ENCODE measurements at places on chromosomes 1 and 21. TPM values are rescaled to one million over a fixed set of nuclear protein-coding genes. Genes with fewer than 3 reads are reported as not detected.
A peak's percentile ranks its signal among the peaks of the same experiment; 100 is the strongest.

DNA sequence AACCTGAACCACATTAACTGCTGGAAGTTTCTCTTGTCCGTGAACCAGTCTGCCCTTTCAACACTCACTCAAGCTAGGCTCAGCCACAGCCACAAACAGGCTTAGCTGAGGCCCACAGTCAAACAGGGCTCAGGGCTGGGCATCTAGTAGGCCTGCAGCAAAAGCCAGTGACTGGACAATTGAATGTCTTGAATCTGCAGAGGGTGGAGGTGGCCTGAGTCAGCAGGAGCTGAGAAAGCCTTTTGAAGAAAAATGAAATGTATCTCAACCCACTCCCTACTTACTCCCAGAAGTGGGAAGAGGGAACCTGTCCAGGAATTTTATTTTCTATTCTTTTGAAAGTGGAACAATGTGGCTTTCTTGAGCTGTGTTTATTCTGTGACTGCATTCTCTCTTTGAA lies 95.4 kb downstream of the PTPRU start:
- no peak for DNase-seq

GRCh38 chr1:212301580-212301979 lies 16.4 kb downstream of the PPP2R5A start:
- no peak for DNase-seq

DNA sequence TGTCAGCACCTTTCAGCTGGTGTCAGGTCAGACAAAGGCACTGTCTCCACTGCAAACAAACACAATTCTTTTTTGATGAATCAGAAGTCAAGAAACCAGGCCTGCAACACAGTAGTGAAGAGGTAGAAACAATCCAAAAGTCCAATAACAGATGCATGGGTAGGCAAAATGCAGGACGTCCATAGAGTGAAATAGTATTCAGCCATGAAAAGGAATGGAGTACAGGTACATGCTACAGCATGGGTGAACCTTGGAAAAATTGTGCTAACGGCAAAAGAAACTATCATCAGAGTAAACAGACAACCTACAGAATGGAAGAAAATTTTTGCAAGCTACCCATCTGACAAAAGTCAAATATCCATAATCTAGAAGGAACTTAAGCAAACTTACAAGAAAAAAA lies 26.2 kb upstream of the ZBTB21 start:
- no peak for DNase-seq

DNA sequence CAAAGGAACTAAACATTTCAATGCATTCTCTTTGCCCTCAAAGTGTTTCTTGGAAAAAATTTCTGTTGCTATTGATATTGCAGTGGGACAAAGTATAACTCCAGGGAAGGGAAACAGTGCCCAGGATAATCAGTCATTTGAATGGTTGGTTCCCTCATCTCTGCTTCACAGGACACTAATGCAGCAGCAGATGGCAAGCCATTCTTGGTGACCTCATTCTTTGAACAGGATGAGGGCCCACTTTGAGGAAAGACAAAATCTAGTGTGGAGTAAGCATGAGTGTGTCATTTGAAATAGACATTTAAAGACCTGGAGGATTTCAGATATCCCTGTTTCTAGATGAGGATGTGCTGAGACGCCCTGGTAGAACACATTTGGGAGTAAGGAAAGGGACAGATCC lies 32.3 kb downstream of the CHRM3 start:
- DNase-seq, result no peak

The PLA2G2A gene
- 13.0 TPM for total RNA-seq

DNA sequence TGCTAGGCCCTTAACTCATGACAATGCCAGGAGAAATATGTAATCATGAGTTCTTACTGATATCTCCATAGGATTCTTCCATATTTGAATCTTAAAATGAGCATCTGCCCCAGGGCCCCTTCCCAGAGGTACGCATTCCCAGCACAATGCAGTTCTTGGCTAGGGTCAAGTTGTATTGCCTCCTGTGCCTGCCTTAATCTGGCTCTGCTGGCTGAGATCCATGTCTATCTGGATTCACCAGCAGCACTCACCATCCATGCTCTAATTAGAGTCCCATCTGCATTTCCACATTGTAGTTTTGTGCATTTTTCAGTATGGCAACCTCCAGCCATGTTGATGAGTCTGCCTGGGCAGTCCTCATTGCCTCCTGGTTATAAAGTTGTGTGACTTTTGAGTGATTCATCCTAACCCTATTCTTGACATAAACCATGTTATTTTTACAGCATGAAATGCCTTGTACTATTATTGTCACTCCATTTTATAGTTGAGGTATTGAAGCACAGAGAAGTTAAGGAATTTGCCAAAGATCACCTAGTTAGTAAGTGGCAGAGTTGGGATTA lies 55.9 kb downstream of the CAMSAP2 start:
- DNase-seq, result no peak

The CCDC27 gene
- not detected for total RNA-seq

DNA sequence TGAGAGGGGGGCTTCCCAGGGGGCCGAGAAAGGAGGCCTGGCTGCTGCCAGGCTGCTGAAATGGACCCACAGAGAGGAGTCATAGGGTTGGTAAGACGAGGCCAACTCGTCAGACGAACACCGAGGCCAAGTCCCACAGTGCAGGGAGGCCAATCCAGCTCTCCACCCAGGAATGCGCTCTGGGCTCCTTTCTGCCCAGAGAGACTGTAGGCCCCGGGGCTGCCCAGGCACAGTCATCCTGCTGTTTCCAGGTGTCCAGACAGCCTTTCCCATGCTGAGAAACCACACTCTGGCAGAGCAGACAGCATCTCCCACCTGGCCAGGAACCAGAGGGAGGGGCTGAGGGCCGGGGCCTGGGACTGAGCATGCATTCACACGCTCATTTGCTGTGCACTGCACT lies 26.7 kb upstream of the RSPO1 start:
- no peak for DNase-seq

GRCh38 chr1:232557096-232557495 lies 72.8 kb downstream of the SIPA1L2 start:
- DNase-seq, result no peak

GRCh38 chr1:210232511-210233215 lies at the start of gene SERTAD4:
Gene SERTAD4, plus strand, starts transcription at chr1:210232796. Its CDS starts 5,165 bp downstream, at chr1:210237961.
- DNase-seq, result peak; percentile 74

DNA sequence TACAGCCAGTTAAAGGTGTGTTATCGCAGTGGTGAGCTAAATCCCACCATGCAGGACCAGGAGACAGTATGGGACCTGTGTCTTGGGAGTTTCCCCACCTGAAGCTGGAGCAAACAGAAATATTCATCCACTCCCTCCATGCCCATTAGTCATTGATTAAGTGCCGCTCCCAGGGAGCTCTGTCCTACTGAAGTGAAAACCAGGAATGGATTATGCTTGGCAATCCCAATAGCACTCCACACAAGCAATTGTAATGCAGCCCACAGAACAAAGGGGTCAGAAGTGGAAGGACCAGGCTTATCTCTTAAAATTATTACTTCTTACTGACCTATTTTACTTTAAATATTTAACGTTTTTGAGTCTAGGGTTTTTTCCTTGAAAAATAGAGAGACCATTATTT lies 1005.4 kb downstream of the ADGRL2 start:
- no peak for DNase-seq

The RGS16 gene
- total RNA-seq, result 1.2 TPM

The GALE gene
- total RNA-seq, result 51.6 TPM

DNA sequence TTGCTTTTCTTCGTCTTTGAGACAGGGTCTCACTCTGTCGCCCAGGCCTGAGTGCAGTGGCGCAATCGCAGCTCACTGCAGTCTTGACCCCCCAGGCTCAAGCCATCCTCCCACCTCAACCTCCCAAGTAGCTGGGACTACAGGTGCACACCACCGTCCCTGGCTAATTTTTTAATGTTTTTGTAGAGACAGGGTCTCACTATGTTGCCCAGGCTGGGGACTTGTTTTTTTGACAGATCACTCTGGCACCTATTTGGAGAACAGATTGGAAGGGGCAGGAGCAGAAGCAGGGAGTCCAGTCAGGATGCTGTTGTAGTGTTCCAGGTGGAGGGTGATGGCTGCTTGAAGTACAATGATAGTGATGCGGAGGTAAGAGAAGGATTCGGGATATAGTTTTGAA lies 12.7 kb upstream of the KDM4A start:
- DNase-seq, result no peak

- no peak for DNase-seq
These were observed 38.3 kb upstream of the SCMH1 start for GRCh38 chr1:41280202-41281032.

DNA sequence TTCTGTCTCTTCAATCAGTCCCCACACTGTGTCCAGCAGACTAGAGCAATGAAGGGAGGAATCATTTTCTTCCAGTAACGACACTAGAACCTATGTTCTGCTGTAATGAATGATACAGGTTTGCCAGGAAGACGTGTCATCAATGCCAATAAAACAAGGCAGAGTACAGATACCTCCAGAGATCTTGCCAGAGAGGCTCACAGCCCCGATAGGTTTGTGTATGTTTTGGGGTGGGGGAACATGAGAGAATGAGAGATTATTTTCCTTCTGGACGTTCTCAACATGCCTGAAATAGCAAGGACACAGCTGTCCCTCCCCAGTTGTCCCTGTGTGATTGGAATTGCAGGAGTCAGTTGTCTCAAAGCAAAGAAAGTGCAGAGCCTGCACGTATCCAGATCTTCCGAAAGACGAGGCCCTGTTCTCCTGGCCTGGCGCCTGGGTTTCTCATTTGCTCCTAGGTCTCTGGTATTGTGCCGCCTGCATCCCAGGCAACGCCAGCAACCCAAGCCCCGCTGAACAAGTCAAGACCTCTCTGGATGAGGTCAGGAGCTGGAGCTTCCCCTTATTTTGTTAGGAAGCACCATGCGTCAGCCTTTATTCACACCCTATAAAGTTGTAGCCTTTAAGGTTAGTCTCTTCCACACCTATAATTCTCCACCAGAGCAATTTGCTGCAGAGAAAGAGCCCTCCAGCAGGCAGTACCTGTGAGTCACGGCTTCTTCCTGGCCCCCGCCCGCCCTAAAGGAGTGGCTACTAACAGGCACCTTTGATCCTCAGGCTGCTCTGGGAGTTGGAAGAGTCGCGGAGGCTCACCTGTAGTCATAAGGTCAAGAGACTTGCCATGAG lies 130.5 kb downstream of the TOMM20 start:
- DNase-seq, result peak; percentile 90

DNA sequence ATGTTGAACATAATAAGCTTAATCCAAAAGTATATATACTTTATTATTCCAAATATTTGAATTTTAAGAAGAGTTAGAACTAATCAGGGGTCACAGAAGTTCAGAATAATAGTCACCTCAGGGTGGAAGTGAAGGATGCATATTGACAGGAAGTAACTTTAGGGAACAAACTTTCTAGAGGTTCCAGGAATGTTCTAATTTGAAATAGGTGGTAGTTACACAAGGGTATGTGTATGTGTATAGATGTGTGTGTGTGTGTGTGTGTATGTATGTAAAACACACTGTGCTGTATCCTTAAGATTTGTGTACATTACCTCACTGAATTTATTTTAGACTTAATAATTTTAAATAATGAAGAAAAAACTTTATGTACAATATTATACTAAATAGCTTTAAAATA lies 110.4 kb downstream of the ACBD6 start:
- no peak for DNase-seq

DNA sequence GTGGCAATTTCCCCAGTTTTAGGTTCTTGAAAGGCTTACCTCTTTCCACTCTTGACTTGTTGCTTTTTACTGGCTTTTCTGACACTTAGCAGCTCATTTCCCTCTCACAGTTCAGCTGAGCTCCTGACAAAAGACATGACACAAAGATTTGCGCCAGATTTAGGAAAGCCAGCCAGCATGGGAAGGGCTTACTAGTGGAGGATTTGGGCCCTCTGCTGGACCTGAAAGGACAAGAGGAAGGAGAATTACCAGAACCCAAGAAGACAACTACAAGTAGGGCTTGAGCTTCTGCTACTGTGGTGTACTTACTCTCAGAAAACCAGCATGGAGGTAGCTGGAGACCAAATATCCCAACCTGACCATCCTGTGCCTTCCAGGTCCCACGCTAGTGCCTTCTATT lies 784.5 kb downstream of the BRINP3 start:
- no peak for DNase-seq

DNA sequence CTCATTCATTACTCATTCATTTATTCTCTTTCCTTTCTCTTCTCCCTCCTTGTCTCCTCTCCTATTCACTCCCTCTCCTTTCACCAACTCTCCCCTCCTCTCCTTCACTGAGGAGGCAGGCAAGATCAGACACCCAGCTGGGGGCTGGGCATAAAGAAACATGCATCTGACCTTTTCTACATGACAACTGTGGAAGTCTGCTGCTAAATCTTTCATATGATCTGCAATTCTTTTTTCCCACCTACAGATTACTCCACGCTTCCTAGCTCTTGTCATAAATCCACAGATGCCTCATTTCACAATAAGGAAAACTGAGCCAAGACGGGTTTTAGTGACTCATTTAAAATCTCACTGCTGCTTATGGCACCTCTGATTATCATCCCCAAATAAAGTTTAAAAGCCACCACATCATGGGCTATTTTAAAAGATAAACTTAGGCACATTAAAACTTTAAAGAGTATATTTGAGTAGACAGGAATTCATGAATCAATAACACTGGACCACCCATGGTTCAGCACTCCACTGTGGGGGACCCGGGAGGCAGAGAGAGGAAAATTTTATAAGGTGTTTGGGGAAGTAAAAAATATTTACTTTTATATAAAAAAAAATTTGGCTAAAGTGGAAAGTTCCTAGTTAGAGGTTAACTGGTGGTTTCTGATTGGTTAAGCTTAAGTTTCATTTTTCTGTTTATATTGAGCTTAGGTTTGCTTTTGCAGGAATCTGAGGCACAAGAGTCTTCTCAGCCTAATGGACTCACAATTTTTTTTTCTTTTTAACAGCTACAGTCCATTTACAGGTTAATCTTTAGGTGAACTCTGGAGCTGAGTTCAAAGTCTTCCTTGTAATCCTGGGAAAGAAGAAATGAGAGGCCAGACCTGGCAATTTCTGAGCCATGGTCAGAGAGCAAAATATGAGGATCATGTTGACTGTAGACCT lies 55.8 kb upstream of the DNAH14 start:
- DNase-seq, result no peak

The GUCA2A gene
- 28.8 TPM for total RNA-seq

GRCh38 chr1:223815865-223816264 lies 29.9 kb downstream of the TP53BP2 start:
- DNase-seq, result no peak

The HTR1D gene
- total RNA-seq, result 7.7 TPM

DNA sequence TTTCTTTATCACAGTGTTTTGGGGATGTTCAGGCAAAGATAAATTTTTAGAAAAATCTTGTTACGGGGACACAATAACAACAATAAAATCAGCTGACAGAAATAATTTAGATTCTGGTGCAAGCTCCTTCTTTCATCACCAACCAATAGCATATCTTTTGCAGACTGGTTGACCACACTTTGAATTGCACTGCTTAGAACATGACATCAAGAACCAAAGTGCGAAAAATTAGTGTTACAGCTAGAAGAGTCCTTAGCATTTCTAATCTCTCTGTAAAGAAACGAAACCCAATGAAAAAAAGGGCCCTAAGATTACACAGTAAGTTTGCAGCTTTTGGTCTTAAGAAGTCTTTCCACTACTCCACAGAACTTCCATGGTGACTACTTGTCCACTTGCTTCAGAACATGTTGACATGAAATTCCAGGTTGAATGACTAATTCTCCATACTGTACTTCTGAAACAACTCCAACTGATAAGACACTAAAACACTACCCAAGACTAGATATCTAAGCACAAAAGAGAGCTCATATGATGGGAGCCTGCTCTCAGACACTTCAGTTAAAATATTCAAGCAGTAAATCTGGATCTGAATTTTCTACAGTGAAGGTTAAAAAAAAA lies 31.3 kb downstream of the XKR8 start:
- DNase-seq, result no peak

- DNase-seq, result peak; percentile 58
These were observed 909 bp upstream of the PAXBP1 start for GRCh38 chr21:32772281-32773047.

Measured in Caco-2 (cell line).